ENCODE measurements at places on chromosomes 13 and 19.

- DNase-seq, result peak; percentile 35
These were observed 108.3 kb upstream of the RXFP2 start for GRCh38 chr13:31631071-31631470.

- DNase-seq, result peak; percentile 2
These were observed 102.2 kb downstream of the PIBF1 start for GRCh38 chr13:72884101-72884500.

DNA sequence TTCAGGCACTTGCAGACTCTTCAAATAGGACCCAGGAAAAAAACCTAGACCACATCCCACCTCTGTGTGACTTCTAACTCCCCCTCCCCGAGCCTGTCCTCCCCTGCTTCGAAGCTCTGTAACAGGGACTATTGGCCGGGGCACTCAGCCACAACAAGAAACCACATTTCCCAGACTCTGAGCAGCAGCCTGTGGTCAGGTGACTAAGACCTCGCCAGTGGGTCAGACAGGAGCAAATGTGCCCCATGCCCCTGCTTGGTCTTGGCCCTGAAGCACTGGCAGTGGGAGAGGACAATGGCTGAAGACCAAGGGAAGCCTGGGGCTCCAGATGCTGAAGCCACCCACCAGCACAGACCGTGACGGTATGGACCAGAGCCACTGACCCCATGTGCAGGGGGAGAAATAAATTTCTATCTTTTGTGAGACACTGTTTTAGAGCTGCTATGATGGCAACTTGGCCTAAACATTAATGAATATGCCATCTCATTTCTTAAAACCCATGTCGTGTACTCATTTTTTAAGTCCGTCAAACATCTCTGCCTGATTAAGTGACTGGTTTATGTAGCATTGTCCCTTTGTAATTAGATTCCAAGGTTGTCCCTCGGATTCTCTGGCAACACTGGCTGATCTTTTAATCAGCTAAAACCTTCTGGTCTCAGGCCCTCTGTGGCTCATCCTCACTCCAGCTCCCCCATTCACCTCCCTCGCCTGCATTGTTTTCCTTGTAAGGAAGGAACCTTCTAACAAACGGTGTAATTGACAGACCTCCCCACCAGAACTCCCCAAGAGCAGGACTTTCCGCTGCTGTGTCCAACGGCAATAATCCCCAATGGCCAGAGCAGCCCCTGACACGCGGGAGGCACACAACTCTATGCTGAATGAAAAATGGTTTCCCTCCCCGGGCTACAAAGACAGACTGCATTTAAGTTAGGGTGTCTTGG, 98.4 kb downstream of the STK24 start:
- peak; percentile 56 for DNase-seq

- DNase-seq, result peak; percentile 7
These were observed 40.8 kb upstream of the GPR183 start for GRCh38 chr13:99347911-99348451.

- no peak for DNase-seq
These were observed 37.0 kb downstream of the IRS2 start for GRCh38 chr13:109749365-109749764.

DNA sequence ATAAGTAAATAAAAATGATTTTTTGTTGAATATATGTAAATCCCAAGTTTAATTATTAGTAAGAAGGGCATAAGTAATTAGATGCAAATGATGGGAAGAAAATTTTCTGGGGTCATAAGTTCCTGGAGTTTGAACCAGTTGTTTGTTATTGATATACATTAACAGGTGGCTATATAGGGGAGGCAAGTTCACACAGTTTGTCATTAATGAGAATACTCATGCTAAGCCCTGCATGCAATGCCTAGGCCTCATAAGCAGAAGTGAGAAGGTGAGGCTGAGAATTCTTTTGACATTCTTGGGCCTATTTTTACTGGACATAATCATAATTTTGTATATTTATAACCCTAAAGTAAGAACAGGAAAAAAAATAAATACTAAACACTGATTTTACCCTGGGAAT, 1210.7 kb upstream of the PCDH9 start:
- no peak for DNase-seq

GRCh38 chr19:16045171-16045570, 31.1 kb upstream of the TPM4 start:
- no peak for DNase-seq

DNA sequence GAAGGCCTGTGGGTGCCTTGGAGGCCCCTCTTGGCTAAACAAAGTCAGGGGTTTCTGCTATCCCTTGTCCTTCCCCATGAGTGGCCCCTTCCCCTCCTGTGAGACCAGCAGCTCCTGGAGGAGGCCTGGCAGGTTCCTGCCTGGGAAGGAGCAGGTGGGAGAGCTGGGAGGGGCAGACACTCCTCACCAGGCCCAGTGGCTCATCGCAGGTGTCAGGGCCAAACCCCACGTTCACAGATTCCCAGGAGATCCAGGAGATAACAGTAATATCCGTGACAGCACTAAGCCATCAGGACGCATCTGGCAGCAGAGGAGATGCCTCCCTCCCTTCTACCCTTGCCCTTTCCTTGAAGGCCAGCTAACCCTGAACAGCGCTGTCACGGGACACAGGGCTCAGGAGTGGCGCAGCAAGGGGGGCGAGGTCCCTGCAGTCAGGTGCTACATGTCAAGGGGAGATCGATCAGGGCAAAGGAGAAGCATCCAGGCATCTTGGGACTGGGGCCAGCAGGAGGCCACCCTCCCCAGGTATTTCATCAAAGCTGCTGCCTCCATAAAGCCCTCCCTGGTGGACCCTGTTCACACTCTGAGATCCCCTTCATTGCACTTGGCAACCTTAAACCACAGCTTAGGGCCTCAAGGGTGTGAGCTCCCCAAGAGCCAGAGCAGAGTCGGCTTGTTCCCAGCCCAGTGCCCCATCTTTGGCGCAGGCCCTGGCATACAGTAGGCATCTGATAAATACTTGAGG, 4.8 kb downstream of the CEBPA start:
- DNase-seq, result no peak

GRCh38 chr13:73450583-73450982, 391.8 kb downstream of the KLF5 start:
- DNase-seq, result no peak
